ENCODE measurements at places on chromosomes 2 and 18.

GRCh38 chr2:166197446-166197845 lies 69.6 kb upstream of the SCN1A start:
- peak; percentile 5 for DNase-seq

- no peak for DNase-seq
Observed at GRCh38 chr2:126638746-126639145, 17.2 kb upstream of the GYPC start.

DNA sequence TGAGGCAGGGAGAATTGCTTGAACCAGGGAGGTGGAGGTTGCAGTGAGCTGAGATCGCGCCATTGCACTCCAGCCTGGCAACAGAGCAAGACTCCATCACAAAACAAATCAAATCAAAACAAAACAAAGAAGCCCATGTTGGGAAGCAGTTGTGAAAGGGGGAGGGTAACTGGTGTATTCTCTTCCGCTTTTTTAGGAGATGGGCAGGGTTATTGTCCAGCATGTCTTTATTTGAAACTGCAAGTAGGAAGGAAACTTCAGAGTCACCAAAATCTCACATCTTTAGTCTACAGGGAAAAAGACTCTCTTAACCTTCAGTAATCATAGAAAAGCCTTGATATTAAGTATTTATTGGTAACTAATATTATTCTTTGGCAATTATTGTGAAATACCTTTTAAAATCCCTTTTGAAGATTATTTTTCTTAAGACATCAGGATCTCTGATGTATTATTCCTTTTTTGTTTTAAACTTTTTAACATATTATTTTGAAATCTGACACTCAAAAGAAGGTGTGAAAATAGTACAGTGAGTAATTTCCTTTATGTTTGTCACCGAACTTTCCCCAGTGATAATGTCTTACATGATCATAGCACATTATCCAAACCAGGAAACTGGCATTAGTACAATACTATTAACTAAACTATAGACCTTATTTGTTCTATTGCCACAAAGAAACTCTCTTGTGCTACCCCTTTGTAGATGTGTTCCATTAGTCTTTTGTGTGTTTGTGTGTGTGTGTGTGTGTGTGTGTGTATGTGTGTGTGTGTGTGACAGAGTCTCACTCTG lies 84.3 kb upstream of the LTBP1 start:
- DNase-seq: no peak

DNA sequence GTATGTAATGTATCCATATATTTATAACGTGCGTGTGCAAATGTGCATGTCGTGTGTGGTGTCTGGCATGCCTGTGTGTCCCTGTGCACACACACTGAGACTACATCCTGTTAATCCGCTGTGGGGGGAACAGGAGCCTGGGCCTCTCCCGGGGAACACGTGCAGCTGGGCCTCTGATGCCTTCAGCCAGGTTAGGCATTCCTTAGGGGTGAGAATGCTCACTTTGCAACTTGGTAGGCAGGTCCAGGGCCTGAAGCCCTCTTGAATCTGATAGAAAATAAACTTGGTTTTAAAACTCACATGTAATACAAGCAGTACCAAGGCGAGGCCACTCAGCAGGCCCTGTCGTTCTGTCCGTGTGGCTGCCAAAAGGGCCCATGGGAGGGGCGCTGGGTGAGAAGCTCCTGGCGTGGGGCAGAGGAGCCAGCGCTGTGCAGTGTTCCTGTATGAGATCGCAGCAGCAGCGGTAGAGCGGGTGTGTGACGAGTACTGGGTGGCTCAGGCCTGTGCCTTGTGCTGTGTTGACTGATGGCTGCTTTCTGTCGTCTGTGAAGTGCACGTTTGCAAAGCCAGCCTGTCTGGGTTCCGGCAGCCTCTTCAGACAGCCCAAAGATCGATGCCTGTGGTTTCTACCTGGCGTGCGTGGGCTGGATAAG lies 16.2 kb downstream of the SALL3 start:
- DNase-seq: no peak

GRCh38 chr18:39208729-39209128 lies 1643.1 kb upstream of the CELF4 start:
- no peak for DNase-seq

DNA sequence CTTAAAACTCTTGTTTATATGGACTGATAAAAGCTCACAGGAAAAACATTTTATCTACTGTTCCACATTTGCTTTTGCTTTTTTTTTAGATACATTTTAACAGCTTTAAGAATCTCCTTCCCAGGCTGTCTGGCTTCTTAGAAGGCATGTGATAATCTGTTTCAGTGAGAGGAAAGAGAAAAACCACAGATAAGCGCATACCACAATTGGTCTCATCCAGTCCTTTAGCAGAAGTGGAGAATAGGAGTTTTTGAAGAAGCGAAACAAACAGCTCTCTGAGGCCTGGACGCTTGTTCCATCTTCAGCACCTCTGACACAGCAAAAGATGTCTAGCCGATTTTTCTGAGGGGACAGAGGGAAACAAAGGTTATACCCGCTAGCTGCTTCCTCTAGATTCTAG lies 37.6 kb downstream of the RMC1 start:
- DNase-seq: no peak

GRCh38 chr2:236298924-236299475 lies 34.8 kb upstream of the ASB18 start:
- DNase-seq: no peak

DNA sequence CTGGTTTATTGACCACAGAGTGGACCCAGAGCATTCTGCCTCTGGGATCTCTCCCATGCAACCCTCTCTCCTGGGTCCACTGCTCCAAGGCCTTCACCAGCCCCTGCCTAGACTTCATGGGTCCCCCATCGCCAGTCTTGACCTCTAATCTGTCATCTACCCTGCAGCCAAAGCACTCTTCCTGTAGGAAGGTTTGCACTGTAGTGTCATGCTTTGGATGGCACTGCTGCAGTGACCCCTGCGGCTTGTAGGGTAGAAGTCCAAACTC lies 41.7 kb downstream of the MYO7B start:
- no peak for DNase-seq

DNA sequence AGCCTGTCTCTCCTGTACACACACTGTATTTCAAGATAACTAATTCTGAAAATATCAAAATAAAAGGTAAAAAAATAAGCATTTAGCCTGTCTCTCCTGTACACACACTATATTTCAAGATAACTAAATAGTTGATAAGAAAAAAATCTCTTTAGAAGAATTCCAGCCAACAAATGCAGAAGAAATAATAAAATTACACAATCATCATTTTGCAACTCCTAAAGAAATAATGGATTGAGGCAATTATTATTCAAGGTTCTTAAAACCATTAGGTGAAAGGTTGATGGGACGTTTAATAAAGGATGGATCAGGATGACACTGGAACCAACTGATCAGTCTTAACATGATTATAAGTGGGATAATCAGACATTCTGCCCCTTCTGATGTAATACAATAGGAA lies 148.0 kb upstream of the FN1 start:
- DNase-seq: no peak

DNA sequence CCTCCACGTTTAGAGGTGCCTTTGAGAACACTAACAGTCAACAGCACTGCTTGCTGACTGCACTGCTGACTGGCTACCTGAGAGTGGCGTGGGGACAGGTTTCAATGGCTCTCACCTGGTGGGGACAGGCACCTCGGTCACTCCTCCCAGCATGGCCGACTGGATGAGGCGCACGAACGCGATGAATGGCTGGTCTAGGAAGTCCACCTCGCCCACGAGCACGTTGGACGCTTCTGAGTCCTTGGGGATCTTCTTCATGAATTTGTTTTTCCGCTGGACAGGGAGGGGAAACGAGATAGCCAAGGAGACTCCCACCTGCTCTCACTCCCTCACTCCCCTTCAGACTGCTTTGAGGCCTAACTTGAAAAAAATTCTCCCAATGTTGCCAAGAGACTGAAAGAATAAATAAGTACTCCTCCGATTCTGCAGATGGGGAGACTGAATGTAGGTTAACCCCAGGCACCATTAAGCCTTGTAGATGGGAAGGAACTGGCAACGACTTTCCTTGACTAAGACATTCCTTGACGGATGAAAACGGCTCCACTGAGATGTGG lies 57.3 kb downstream of the MTHFD2 start:
- no peak for DNase-seq

DNA sequence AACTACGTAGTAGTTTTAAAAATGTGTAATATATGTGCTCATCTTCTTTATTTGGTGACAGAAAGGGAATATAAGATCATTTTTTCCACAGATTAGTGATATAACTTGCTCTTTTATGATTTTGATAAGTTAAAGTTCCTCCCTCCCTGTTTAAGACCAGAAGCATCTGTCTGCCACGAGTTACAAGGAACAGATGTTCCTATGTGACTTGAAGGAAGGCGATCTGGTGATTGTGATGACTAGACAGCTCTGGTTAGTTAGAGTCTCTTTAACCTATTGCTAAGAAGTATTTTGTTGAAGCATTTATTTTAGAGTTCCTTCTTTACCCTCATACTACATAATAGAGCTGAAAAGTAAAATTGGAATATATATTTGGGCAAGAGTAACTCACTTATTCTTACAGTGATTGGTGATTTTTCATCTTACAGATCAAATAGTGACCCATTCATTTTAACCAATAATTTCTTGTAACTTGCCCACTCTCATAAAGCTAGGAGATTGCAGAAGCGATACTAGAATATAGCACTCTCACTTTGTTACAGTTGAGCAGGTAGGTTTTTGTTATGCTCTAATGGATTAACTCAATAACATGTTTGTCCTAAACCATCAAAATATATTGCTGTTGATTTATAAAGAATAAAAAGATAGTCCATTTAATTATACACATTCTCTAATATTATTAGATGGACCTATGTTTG lies 218.7 kb downstream of the SLC4A10 start:
- no peak for DNase-seq

- DNase-seq: peak; percentile 17
Observed at GRCh38 chr18:57004366-57005121, 142.3 kb upstream of the BOD1L2 start.

GRCh38 chr2:200667413-200667812 lies 81.6 kb downstream of the AOX1 start:
- DNase-seq: no peak

DNA sequence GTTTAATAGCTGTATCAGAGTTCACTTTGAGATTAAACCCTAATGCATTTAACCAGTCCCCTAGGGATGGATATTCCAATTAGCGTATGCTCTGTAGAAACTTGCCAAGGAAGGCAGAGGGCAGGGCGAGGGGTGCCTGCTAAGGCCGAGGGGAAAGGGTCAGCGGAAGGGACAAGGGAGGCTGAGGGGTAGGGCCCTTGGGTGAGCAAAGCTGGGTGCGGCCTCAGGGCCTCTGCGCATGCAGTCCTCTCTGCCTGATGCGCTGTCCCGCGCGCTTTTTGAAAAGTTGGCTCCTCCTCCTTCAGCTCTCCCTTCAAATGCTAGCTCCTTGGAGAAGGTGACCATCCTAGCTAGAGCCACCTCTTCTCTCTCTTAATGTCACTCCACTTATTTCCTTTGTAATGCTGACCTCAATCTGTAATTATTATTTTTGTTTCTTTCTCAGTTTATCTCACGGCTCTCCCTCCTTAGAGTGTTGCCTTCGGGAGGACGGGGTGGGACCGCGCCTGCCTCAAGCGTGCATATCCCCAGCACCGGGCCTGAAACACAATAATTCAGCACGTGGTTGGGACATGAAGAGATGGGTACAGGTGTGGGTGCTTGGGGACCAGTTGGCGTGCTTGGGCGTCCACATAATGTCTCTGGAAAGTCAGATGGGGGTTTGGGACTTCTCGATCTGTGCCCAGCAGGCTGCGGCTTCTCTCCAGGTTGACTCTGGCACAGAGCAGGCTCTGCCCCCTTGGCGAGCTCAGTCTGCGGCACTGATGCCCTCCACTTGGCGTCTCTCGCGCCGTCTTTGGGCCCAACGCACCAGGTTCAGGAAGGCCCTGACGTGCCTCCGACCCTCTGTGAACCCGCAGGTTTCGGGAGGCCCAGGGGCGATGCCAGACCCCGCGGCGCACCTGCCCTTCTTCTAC lies 10.0 kb downstream of the ZAP70 start:
- DNase-seq: no peak

- DNase-seq: no peak
Observed at GRCh38 chr2:134818321-134818720, 20.1 kb upstream of the ACMSD start.

DNA sequence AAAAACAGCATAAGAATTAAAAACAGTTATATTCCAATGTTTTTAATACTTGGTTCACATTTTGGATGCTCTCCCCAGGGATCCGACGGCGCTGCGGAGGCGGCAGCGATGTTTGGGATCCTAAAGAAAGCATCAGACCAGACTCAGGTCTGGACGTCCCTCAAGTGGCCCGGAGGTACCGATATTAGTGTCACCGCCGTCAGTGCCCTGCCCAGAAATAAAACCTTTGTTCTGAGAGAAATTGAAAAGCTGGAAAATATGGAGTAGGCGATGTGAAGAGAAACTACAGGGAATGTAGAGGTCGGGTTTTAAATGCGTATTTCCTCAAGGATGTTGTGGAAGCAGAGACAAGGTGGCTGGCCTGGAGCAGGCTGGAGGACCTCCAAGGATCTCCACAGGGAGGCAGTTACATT lies 683 bp upstream of the TBC1D8 start:
- DNase-seq: no peak

- DNase-seq: peak; percentile 70
Observed at GRCh38 chr2:219571311-219572236, at the start of gene OBSL1. Gene OBSL1, minus strand, starts transcription at chr2:219571539. Its CDS starts 307 bp downstream, at chr2:219571232.

- DNase-seq: peak; percentile 86
Observed at GRCh38 chr2:64652231-64653108, 1.2 kb downstream of the SERTAD2 start.

DNA sequence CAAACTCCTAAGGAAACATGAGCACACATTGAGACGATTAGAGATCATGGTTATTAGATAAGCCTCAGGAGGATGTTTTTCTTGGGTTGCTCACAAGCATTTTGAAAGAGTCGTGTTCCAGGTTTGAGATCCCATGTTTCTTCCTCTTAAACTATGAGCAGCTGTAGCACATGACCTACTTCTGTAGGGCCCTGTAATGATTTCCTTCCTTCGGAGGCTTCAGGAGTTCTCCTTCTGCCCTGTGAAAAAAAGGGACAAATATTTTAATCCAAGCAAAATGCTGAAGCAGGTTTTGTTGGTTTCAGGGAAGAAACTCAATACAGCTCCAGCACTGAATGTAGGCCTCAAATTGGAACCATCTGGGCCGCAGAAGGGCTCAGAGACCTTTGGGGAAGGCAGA lies 82.6 kb downstream of the POU3F3 start:
- DNase-seq: peak; percentile 65

DNA sequence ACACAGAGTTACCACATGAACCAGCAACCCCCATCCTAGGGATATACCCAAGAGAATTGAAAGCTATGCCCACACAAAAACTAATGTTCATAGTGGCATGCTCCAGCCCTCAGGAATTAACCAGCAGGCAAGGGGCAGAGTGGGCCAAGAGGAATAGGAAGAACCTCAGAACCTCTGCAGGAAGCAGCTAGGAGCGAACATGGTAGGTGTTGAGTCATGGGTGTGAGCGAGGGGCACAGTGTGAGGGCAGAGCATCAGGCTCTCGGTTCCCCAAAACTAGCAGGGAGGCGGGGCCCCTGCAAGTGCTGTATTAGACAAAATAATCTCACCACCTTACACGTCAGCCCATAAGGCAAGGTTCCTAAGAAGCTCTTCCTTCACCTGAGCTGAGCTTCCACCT lies 5.6 kb upstream of the RUFY4 start:
- DNase-seq: no peak

- no peak for DNase-seq
Observed at GRCh38 chr2:46269544-46270273, 27.5 kb upstream of the EPAS1 start.

Measured in fibroblast of gingiva (primary cell).